ENCODE measurements at places on chromosomes 2 and 18. TPM values are rescaled to one million over a fixed set of nuclear protein-coding genes. Genes with fewer than 3 reads are reported as not detected.

DNA sequence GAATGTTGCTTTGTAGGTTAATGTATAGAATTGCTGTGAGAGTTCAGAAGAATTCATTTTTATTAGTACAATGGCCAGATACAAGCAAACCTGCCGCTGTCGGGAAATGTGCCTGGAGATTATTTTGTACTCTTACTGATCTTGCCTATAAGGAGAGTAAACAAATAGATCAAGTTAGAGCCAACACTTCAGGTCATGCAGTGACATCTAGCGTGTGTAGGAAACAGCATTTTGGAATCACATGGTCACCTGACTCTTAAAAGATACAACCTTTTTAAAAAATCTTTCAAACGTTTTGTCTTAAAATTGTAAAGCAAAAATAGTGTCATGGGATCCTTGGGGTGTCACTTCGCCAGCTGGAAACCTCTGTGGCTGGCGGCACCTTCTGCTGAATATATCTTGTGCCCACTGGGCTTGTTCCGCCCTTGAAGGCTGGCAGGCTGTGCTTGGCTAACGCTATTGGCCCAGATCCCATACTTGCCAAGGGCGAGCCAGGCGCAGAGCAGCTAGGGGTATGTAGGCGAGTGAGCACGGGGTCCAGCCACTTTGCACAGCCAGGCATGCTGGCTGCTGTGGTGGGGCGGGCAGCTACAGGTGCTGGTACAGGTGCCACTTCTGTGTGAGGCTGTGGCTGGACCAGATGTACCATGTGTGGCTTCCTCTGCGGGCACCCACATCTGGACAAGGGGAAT is 19.5 kb upstream of the RPRM start:
- no peak for DNase-seq

Gene RND3
- 51.7 TPM for total RNA-seq

Gene NPAS2
- 2.8 TPM for total RNA-seq

Gene PIEZO2
- 8.9 TPM for total RNA-seq

Gene MPPE1
- total RNA-seq = 21.9 TPM

GRCh38 chr2:16584824-16585540 is 80.7 kb downstream of the CYRIA start:
- no peak for DNase-seq

Gene KCNE4
- 2.4 TPM for total RNA-seq

- no peak for DNase-seq
These were observed 96.1 kb downstream of the DDX1 start for GRCh38 chr2:15687720-15688119.

- no peak for DNase-seq
These were observed 20.3 kb upstream of the KCNK3 start for GRCh38 chr2:26672112-26672817.

Gene CXCR2
- not detected for total RNA-seq

DNA sequence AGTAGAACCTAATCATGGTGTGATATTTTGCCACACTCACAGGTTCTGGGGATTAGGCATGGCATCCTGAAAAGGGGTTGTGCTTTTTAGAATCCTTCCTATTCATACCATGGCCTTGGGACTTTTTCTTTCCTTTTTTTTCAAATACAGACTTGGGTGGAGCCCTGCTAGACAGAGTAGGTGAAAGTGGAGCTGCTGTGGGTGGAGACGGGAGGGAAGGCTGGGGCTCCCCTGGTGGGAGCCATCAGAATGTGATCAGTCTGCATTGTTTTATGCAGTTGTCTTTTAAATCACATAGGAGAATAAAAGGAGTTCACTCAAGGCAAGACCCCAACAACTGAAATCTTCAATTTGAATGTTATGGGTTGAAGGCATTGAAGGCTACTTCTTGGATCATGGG is 130.2 kb downstream of the VAPA start:
- DNase-seq = no peak

Gene PTPRN
- total RNA-seq = 6.8 TPM

- DNase-seq = no peak
These were observed 52.6 kb downstream of the ATIC start for GRCh38 chr2:215364157-215365155.
